Germinal center (tissue), 1 donor: ENCODE measurements at places on chromosomes 2 and 18.

DNA sequence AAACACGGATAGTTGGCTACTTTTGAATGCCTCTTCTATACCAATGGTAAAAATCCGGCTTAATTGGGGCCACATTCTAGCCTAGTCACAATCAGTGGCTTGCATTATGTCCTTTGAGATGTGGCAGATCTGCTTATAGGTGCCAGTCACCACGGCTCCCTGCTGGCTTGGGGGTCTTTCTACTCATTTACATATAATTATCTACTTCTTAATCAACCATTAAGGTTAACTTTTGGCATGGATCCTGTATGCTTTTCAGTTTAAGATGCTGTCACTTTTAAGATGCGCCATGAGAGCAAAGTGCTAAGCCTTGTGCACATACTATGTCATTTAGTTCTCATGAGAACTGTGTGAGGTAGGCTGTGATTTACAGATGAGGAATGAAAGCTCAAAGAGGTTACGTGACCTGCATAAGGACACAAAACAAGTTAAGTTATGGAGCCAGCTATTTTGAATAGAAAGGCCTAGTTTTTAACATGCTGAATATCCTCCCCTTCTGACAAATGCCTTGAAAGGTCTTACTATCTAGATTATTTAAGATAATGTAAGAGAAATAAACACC lies 4.1 kb downstream of the NEDD4L start:
- no peak for DNase-seq

DNA sequence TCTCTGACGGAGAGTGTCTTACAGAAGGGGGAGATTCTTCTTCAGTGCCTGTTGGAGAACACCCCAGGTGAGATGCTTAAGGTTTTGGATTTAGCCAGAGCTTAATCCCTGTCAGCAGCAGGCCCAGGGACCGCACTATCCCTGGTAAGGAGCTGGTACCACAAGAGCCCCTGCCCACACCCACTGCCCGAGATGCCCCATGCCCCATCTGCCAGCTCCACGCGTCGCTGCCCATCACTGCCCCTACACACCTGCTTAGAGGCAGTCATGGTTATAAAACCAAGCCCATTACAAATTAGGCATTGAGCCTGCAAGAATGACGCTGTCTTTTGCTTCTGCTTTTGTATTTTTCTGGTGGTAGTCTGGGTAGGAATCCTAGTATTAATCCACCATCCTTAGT lies 21.7 kb downstream of the CEP68 start:
- DNase-seq, result no peak

- no peak for DNase-seq
Measured at GRCh38 chr2:134527381-134527780, 191.4 kb downstream of the TMEM163 start.

GRCh38 chr2:84201158-84201557 lies 257.9 kb downstream of the SUCLG1 start:
- DNase-seq, result no peak

DNA sequence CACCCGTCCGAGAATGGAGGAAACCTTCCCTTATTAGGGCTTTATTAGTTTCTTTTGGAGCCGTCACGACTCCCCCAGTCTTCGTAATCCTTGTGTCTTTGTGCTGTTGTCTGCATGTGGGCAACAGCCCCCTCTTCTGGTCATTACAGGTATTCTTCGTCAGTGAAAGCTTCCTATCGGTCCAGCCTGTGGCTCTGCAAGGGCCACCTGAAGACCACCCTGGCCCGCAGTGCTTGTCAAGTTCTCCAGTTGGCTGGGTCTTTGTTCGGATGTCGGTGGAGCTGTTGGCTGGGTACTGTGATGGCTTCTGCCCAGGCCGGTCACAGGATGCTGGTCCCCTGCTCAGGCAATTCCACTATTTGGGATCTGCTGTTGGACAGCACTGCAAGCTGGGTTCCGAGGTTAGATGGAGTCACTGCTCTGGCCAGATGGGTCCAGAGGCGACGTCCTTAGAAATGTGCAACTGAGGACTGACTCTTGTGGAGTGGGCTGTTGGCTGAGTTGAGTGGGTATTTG lies 19.2 kb downstream of the E2F6 start:
- DNase-seq, result peak; percentile 60

DNA sequence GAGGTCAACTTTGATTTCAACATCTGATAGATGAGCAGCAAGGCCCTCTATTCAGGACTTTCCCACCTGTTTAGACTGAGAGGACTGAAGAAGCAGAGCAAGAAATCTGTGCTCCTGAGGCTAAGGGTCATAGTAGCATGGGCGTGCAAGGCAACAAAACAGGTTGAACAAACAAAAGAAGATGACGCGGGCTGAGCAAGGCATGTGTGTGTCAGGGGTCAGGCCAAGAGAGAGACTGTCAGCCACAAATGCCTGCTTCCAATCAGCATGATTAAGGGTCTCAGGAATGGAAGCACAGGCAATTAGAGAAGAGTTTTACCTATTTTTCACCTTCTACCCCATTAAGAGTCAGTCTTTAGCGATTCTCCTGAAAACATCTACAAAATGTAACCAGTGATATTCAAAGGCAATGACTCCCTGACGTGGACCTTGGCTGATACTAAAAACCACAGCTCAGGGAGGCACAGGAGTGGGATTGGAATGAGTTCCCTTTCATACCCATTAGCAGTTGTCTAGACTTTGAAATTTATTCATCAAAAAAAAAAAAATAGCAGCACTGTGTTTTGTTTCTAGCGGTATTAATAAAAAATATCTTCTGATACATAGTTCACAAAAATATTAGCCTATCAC lies 81.9 kb downstream of the DYNAP start:
- DNase-seq, result no peak

- DNase-seq, result no peak
Measured at GRCh38 chr2:122056853-122057252, 301.4 kb downstream of the TSN start.

GRCh38 chr2:141534666-141535362 lies 596.0 kb downstream of the LRP1B start:
- DNase-seq, result no peak

DNA sequence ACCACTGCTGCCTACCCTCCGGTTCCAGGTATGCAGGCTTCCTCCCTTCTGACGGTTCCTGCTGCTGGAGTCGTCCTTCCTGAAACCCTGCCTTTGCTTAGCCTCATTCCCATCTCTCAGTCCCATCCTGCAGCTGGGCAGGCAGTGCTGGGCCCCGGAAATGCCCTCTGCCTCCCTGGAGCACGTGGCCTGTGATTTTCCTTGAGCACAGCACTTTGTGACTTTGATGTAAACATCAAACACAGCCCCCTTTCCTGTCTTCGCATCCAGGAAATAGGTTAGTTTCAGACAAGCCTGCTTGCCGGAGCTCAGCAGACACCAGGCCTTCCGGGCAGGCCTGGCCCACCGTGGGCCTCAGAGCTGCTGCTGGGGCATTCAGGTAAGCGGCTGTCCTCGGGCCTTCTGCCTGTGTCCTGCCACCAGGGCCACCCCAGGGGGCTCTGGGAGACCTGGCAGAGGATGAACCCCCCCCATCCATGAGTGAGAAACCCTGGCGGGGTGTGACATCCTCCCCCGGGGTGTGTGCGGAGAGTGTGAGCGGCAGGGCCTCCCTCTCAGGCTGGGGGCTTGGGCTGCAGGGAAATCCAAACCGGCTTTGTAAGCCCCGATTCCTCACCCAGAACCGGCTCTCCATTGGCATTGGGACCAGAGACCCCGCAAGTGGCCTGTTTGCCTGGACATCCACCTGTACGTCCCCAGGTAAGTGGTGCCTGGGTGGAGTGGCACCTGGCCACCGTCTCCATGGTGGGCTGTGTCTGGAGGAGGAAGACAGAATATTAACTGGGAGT lies at the start of gene ZAP70:
TSS of gene ZAP70 (plus strand) at position 281 of the 788 bp plus-strand sequence. CDS start 10,461 bp downstream, outside the sequence.
- DNase-seq, result no peak

GRCh38 chr2:158893026-158893425 lies 75.4 kb upstream of the TANC1 start:
- no peak for DNase-seq

GRCh38 chr2:60370814-60371213 lies 182.6 kb downstream of the BCL11A start:
- DNase-seq, result peak; percentile 51

DNA sequence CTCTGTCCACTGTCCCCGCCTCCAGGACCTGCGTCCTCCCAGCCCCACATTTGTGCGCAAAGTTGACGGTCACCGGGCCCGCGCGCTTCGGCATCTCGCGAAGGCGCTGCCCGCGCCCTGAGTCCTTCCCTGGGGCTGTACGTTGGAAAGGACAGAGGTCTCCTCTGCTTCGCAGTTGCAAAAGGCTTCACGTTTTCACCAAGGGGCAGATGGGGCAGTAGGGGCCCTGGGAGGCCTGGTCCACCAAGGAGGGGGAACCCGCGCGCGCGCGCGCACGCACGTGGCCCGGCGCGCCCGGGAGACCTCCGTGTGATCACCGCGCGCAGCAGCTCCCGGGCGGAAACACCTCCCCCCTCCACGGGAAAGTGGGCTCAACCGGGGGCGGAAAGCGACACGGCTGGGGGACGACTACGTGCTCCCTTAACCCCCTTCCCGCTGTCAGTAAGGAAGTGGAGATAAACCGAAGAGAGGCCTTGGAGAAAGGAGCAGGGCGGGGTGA lies 21.9 kb downstream of the TEX44 start:
- peak; percentile 52 for DNase-seq

DNA sequence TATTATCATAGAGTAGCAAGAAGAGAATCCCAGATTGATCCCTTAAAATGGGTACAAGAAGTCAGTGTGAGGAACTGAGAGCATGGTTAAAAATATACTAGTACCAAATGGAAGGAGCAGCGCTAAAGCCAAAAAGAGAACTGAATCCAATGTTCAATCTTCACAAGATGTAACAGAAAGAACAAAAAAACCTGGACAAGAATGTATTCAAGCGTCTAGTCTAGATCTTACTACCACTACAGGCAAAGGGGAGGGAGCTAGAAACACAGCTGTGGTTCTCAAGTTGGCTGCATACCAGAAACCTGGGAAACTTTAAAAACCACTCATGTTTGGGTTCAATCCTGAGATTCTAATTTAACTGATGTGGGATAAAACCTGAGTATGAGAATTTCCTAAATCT lies 57.5 kb downstream of the PIAS2 start:
- no peak for DNase-seq

DNA sequence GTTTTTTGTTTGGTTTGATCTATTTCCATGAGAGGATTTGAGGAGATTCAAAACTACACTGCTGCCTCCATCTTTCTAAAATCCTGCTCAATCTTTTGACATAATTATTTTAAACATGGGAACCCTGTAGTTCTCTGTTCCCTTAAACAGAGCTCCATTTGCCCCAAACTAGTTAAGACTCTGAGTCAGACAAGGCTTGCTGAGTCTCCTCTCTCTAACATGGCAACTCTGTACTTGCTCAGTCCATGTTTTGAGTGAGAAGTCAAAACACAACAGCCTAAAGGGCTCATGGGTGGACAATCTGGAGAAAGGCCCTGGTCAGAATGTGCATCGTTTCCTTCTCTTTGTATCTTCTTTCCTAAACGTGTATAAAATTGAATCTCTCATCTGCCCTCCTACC lies 7.1 kb upstream of the STAMBP start:
- no peak for DNase-seq

GRCh38 chr2:3589086-3589485 lies 5.8 kb upstream of the COLEC11 start:
- DNase-seq, result no peak

- DNase-seq, result no peak
Measured at GRCh38 chr18:38330573-38330972, 765.0 kb upstream of the CELF4 start.

DNA sequence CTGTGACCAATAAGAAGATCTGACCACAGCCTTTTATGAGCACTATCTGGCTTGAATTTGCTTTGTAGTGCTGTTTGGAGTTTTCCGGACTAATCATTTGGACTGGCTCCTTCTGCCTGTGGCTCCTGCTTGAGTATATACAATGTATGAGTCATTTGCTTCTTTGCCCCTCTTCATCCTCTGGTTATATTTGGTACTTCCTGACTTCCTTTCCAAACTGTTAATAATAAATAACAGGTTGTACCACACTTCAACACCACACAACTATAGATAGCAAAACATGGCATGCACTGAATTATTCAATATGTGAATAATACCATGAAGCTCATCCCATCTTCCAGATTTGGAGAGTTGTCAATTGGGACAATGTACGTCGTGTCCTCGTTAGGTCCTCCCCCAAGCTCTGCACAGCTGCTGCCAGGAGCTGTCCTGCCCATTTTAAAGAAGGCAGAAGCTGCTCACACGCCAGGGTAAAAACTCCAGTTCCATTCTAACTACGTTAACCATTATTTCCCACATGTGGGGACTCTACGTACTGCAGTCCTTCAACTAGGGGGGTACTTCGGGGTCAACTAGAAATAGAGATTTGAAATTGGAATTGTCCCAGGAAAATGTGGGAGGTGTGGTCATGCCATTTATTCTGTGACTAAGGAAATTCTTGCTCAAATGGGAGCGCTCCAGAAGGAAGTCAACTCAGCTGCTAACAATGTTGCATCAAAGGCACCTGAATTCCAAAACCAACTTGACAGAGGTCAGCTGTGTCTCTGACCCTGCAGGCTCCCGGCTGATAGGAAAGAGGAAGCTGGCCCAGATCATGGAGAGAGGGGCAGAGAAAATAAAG lies 38.1 kb downstream of the ST8SIA5 start:
- no peak for DNase-seq

GRCh38 chr2:109646961-109647360 lies 32.8 kb downstream of the SOWAHC start:
- no peak for DNase-seq
